ENCODE measurements at places on chromosomes 12 and 14. TPM values are rescaled to one million over a fixed set of nuclear protein-coding genes. Genes with fewer than 3 reads are reported as not detected.

The KIF26A gene
- 53.4 TPM for total RNA-seq

- DNase-seq, result no peak
Measured at GRCh38 chr14:59020382-59020781, 168.1 kb upstream of the DAAM1 start.

DNA sequence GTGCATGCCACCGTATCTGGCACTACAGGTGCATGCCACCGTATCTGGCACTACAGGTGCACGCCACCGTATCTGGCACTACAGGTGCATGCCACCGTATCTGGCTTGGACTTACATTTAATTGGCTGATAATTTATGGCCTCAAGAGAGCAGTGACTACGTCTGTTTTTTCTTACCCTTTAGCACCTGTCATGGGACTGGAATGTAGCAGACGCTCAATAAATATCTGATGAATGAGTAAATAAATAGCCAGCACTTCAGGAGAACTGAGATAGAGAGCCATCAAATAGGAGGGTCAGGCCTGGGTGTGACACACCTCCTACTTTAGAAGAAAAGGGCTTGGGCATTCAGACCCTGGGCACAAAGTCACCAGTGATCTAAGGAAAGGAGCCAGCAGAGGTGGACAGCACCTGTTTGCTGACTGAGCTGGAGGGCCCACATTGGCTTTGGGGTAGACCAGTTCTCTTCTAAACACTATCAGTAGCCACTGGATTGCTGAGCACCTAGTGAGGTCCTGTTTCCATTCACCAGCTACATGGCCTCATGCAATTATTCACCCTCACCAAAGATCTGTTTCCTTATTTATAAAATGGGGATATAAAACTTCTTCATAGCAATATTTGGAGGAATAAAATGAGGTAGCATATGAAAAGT is 50.1 kb downstream of the RFX4 start:
- DNase-seq, result no peak

DNA sequence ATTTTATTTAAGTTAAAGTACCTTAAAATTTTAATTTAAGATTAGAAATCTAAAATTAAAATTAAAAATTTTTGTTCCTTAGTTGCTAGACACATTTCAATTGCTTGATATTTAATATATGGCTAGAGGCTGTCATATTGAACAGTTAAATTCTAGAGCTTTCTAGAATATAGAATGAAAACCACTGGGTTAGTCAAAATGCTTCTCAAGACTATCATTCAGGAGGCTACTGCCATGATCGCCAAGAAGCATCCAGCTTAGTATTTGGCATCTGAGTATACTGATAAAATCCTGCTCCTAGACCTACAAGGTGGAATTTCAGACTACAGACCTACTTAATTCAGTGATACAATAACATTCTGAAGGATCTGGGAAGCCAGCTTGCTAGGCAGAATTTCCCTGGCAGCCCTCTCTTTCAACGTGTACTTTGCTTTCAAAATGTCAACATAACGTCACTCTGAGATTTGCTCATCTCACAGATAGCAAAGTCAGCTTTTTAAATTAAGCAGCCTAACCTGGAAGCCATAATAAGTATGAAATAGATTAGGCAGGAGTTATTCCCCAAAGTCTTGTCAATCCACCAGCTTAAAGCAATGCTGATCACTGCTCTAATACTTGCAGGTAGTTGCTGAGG is 525.8 kb downstream of the FSCB start:
- DNase-seq, result no peak

Measured in WTC11 (cell line).